Activated naive CD4-positive, alpha-beta T cell treated with anti-CD3 and anti-CD28 coated beads, Interleukin-2, amount 10 ng/mL, durations not matched to agents 7 days and 5 days (primary cell): ENCODE measurements at places on chromosomes 12 and 14.
A peak's percentile ranks its signal among the peaks of the same experiment; 100 is the strongest.

DNA sequence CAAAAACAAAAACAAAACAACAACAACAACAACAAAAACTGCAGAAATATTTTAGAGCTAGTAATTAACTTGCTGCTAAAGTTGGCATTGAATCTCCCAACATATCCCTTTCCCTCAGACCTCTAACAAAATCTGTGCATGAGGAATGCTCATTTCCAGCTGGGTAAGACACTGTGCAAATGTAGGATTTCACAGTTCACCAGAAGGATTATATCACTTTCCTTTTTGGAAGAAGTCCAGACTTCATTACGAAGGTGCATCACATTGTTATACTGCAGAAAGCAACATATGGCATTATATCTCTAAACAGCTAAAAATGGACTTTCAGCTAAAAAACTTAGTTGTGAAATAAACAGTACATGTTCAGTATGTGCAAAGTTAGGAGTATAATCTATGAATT lies 341.8 kb downstream of the FSCB start:
- no peak for DNase-seq

GRCh38 chr14:89209558-89209957 lies 207.5 kb downstream of the FOXN3 start:
- DNase-seq, result no peak

- no peak for DNase-seq
Observed at GRCh38 chr14:40318211-40318719, 886.0 kb upstream of the FBXO33 start.

DNA sequence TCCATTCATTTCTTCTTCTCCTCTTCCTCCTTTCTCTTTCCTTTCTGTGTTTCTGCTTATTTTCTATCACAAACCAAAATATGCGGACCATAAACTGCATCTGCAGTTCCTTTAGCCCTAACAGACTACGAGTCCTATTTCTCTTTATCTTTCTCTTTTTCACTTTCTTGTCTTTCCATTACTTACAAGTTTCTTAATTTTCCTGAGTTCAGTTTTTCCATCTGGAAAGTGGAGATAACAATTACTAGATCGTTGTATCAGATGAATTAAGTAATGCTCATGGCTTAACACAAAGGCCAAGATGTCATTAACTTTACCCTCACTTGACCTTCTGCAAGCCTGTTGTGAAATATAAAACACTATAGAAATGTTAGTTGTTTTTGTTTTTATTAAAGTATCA lies 983 bp upstream of the COPS7A start:
- no peak for DNase-seq

- peak; percentile 54 for DNase-seq
Observed at GRCh38 chr12:121580959-121581685, at the start of gene KDM2B. Gene KDM2B (minus strand): TSS chr12:121581023. CDS start chr12:121580911, 112 bp downstream.

DNA sequence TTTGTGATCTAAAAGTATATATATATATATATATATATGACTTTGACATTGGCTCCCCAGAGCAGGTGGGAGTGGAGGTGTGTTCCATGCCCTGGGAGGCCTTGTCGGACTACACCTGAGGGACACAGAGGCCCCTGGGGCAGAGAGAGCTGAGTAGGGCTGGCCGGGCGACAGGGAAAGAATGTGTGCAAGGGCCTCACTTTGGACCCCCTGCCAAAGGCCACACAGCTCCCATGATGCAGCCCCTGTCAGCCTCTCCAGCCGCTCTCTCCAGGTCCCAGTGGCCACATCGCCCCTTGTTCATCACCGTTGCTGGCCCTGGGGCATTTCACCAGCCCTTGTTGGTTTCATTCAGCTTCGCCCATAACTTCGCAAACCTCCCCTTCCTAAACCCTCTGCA lies 123.9 kb downstream of the BCL11B start:
- DNase-seq, result no peak

DNA sequence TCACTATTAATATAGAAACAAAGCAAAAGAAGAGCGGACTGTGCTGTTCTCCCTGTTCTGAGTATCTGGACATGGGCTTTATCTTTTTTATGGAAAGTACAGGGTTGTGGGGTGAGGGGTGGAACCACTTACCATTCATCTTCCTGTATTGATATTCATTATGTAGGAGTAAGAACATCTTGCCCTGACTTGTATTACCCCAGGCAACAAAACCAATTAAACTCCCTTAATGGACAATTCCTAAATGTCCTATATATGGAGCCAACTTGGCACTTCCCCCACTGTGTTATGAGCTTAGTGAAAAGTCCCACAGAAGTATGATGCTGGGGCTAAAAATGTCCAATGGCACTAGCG lies 139.9 kb upstream of the KRR1 start:
- DNase-seq, result no peak

- peak; percentile 86 for DNase-seq
Observed at GRCh38 chr14:65411656-65412031, 886 bp upstream of the FUT8 start.

- DNase-seq, result no peak
Observed at GRCh38 chr12:105225505-105226015, 10.4 kb downstream of the APPL2 start.

GRCh38 chr14:92704036-92704804 lies 44.2 kb downstream of the LGMN start:
- DNase-seq, result no peak

DNA sequence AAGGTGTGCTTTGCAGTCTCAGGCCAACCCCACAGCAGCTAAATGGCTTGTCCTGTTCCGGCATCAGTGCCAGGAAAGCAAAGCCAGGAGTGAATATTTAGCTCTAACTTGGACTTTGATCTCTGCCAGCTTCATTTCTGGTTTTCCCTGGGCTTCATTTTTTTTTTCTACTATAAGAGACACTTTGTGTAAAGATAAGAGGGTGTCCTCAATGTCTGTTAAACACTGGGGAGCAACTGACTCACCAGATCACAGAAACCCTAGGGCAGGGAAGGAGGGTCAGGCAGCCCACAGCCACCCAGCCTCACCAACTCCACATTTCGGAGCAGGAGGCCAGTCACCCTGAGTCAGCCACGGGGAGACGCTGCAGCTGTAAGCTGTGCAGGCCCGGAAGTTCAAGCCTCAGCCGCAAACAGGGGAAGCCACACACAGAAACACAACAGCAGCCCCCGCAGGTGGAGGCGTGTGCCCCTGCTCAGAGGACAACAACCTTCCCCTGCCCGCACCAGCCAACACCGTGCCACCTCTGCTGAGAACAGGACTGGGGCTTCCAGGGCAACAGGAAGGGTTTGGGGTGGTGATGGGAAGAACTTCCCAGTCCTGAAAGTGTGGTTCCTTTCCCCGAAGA lies 6.3 kb downstream of the TNFRSF1A start:
- DNase-seq, result peak; percentile 91

DNA sequence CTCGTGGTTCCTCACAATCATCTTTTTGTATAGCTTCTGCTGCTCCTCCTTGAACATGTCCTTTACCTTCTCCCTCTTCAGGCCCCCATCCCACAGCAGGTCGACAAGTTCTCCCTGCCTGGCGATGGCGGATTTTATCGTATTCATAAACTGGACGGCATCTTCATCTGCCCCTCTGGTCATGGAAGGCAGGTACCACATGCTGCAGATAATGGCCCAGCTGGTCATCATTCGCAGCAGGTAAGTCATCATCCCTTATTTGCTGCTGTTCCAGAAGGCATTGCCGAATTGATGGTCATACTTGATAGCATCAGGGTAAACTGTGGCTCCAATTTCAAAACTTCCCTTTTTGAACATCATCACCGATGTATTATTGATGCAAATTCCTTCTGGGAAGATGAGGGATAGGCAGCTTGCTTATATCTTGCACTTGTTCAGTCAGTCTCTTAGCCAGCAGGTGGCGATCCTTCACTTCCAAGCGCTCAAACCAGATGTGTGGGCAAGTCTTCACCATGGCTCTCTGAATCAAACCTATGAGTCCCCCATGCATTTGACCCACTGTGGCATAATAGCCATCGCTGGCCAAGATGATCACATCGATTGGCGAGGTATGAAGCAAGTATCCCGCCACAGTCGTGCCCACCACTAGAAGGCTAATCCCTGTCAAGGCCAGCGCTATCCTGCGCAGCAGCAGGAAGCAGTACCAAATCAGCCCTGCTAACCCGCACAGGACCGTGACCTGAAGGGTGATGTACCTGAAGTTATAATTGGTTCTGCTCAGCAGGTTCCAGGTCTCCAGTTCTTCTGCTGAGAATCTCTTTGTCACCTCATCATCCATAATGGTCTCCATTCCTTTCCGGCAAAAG lies 381.5 kb upstream of the STXBP6 start:
- no peak for DNase-seq

- no peak for DNase-seq
Observed at GRCh38 chr12:49008943-49009342, 9.6 kb downstream of the PRKAG1 start.

DNA sequence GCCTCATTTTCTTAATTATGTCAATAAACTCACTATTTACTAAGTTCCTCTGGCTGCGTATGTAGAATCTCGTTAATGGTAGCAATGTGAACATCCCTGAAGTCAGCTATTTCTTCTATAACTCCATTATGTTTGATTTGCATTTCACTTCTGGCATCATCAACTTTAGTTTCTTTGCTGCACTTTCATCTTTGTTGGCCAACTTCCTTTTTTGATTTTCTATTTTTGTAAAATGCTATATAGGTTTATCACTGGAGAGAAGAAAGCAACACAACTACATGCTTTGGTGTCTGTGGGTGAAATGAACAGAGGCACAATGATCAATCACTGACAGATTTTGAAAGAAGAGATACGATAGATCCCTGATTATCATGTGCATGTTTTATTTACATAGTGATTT lies 58.5 kb upstream of the ATF7IP start:
- DNase-seq, result no peak

DNA sequence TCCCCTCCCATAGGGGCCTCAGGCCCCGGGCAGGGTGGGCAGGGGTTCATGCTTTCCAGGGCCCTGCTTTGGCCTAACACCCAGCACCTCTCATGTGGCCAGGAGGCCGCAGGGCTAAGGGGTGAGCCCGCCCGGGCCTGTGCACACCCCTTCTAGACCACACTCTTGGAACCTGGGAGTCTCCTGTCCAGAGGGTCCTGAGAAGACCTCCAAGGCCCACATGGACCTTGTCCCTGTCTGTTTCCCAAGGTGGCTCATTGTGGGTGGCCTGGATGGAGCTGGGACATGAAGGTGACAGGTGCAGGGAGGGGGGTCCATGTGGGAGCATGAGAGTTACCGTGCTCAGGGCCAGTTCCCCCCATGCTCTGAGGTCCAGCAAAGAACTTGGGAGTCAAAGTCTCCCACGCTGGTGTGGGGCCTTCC lies 11.6 kb downstream of the DLK1 start:
- no peak for DNase-seq

DNA sequence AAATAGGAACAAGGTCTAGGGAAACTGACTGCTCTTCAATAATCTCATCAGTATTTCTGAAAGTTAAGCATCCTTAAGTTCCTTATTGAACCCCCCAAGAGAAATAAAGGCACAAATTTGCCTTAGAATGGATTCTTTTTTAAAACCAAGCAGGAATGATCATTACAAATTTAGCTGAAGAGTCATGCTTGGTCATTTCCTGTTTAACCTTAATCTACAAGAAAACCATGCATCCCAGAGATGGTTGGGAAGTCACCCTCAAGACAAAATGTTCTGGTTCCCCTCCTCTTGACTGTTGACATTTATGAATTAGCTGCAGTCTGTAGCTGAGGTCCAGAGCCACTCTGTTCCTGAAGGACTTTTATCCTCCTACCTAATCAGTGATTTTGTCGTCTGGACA lies 291.8 kb upstream of the G2E3 start:
- no peak for DNase-seq

GRCh38 chr12:98431089-98431488 lies 84.3 kb upstream of the TMPO start:
- no peak for DNase-seq

- DNase-seq, result no peak
Observed at GRCh38 chr12:102182635-102183034, 15.0 kb downstream of the PMCH start.

DNA sequence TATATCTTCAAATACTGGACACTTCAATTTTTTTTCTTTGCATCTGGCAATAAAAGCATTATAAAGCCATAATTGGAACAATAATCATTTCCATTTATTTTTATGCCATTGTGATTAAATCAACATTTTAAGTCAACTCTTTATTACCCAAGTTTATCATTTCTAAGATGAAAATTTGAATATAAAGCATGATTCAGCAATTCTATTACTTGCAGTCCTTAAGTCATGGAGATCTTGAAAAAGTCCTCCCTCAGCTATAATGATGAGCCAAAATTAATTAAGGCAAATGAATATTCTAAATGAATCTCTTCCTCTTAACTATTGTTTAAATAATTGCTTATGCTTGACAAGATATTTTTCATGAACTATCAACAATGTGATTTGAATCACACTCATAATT lies 65.7 kb downstream of the LIN7A start:
- DNase-seq, result no peak

DNA sequence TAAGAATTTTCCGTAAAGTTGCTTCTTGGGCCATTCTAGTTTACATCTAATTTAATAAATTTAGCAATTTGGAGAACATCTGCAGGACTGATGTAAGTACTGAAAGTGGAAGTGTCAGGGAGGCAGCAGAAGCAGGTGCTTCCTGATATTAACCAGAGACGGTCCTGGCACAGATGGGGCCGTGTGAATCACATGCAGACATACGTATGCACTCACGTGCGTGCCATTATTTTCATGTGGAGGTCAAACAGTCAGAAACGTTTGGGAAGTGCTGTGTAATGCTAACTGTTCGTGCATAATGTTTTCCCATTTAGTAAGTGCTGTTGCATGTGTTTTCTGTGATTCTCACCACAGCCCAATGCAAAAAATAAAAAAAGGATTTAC lies 87.8 kb upstream of the DYNC1H1 start:
- peak; percentile 83 for DNase-seq

- DNase-seq, result peak; percentile 36
Observed at GRCh38 chr12:27762757-27763156, 17.3 kb upstream of the KLHL42 start.

- no peak for DNase-seq
Observed at GRCh38 chr14:97453991-97454390, 656.8 kb downstream of the VRK1 start.

DNA sequence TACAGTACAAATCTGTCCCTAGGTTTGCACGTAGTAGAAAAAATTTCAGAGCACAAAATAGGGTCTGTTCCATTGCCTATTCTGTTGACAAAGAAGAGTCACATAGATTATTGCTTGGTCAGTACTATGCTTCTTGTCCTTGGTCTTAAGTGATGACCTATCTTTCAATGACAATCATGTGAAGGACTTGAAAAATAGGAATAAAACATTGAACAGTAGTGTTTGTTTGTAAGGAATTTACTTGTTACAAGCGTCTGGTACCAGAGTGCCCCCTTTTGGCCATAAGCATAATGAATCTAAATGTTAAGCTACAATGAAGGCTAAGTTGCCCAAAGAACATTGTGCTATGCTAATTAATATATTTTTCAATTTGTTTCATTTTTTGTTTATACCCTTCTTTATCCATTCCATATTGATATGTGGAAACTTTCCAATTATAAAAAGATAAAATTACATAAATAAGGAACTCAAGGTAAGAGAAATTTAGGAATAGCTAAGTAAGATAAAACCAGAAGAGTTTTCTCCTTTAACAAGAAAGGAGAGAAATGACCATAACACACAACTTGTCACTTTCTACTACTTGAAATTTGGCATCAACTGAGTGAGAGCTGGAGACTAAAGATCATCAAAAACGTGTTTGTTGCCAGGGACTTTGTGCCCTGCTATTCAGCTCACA lies 204.7 kb downstream of the EPS8 start:
- peak; percentile 52 for DNase-seq
